ENCODE measurements at places on chromosomes 16 and 17. TPM values are rescaled to one million over a fixed set of nuclear protein-coding genes. Genes with fewer than 3 reads are reported as not detected.
A peak's percentile ranks its signal among the peaks of the same experiment; 100 is the strongest.

The MGRN1 gene
- polyA plus RNA-seq, result 52.9 TPM

GRCh38 chr16:72198771-72199201, 26.8 kb upstream of the PMFBP1 start:
- no peak for DNase-seq
- H3K27ac ChIP-seq, result no peak overlapping the region
- peaks cover 19% of the 10 kb centered on the region for H3K4me1 ChIP-seq

DNA sequence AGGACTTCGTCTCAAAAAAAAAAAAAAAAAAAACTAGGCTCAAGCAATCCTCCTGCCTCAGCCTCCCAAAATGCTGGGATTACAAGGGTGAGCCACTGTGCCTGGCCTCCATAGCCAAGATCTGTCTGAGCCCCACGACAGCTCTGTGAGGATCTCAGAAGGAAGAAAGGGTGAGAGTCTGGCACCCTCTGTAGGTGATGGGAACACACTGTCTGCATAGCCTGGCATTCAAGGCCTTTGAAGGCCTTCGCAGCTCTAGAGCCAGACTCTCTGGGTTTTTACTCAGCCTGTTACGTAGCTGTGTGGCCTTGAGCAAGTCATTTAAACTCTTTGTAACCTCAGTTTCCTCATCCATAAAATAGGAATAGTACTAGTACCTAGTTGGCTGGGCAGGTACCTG, 6.3 kb upstream of the XPO6 start:
- no peaks in the 10 kb centered on the region for H3K36me3 ChIP-seq
- no peaks in the 10 kb centered on the region for H3K4me1 ChIP-seq
- DNase-seq, result no peak
- H3K27ac ChIP-seq, result no peak overlapping the region
- H3K27me3 ChIP-seq, result no peaks in the 10 kb centered on the region
- no peak overlapping the region for H3K4me3 ChIP-seq

DNA sequence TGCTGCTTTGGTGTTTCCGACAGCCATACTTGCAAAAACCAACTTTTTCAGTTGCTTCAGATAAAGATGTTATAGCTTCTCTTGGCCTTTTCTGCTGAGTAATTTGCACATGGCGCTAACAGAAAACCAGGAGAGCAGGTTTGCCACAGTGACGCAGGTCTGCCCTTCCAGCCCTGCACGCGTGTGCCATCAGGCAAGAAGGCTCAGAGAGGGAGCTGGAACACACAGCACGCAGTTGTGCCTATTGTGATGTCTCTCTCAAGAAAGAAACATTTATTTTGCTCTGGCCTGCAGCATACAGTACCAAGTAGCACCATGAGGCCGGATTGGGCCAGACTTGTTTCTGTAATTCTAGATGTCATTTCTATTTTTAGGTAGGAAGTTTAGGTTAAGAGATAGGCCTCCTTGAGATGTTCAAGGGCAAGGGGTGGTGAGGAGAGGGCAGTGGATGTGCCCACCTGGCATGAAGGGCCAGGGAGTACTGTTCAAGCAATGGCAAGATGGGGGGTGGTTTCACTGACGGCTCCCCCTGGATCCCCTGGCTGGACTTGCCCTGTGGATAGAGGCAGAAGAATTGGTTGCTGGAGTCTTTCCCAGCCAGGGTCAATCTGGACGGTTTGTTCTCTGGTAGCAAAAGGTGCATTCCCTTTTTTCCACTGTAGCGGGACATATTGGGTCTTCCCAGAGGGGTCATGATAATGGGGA, 1.9 kb downstream of the CBX2 start:
- H3K4me1 ChIP-seq, result peaks cover 34% of the 10 kb centered on the region
- no peak overlapping the region for H3K4me3 ChIP-seq
- peaks cover 20% of the 10 kb centered on the region for H3K36me3 ChIP-seq

- no peaks in the 10 kb centered on the region for H3K4me1 ChIP-seq
- H3K36me3 ChIP-seq, result no peaks in the 10 kb centered on the region
- DNase-seq, result no peak
- H3K27ac ChIP-seq, result no peak overlapping the region
- no peaks in the 10 kb centered on the region for H3K27me3 ChIP-seq
- no peak overlapping the region for H3K4me3 ChIP-seq
Observed at GRCh38 chr17:12391468-12391867, 274.2 kb upstream of the MYOCD start.

GRCh38 chr17:75048249-75048878, 1.3 kb downstream of the KCTD2 start:
- peaks cover 14% of the 10 kb centered on the region for H3K36me3 ChIP-seq
- peaks cover 11% of the 10 kb centered on the region for H3K4me1 ChIP-seq
- peak overlapping the region; percentile 79 for H3K4me3 ChIP-seq

The GEMIN4 gene
- polyA plus RNA-seq, result 18.4 TPM

DNA sequence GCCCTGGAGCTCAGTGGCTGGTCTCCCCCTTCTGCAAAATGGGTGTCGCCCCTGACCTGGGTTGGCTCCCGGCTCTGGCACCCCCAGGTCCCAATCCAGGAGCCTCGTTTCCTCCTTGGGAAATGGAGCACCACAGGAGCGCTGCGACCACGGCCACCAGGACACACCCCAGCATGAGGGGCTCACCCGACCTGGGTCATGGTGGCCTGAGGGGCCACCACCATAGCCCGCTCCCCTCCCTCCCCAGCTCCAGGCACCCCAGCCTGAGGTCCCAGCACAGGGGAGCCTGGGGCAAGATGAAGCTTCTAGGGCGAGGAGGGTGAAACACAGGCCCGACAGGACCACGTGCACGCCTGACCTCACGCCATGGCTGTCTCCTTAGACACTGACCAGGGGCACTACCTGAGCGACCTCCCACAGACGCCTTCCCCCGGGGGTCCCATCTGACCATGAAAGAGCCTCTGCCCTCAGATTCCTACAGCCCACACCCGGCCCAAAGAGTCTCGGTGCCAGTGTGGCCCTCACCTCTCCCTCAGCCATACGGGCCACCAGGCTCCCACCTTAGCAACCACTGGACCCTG, 11.8 kb downstream of the BCAR1 start:
- H3K4me3 ChIP-seq, result no peak overlapping the region
- H3K4me1 ChIP-seq, result peaks cover 18% of the 10 kb centered on the region
- H3K27ac ChIP-seq, result peak overlapping the region; percentile 52
- DNase-seq, result no peak

DNA sequence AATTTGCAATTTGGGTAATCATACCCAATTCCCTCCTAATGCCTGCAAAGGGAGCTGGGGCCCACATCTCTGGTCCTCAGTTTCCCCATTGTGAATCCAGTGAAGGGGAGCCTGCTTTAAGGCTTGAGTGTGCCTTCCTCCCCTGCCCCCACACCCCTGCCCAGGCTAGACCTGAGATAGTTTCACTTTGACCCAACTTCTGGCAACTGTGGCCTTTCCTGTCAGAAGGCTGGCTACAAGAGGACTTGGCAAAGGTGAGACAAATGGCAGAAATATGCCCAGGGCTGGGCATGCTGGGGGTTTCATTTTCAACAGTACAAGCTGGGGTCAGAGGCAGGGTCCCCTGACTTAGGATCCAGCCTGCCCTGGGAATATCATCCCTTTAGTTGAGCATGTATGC, 10.0 kb downstream of the SOCS1 start:
- no peak overlapping the region for H3K27ac ChIP-seq
- H3K27me3 ChIP-seq, result no peaks in the 10 kb centered on the region
- DNase-seq, result no peak
- H3K36me3 ChIP-seq, result no peaks in the 10 kb centered on the region
- H3K4me1 ChIP-seq, result no peaks in the 10 kb centered on the region

The ABI3 gene
- polyA plus RNA-seq, result 9.3 TPM

The ARL5C gene
- polyA plus RNA-seq, result not detected

- H3K27me3 ChIP-seq, result peaks cover 4% of the 10 kb centered on the region
- no peak overlapping the region for H3K4me3 ChIP-seq
- H3K27ac ChIP-seq, result peak overlapping the region; percentile 95
- peaks cover 19% of the 10 kb centered on the region for H3K4me1 ChIP-seq
- no peaks in the 10 kb centered on the region for H3K36me3 ChIP-seq
- DNase-seq, result no peak
Observed at GRCh38 chr16:86663685-86664521, 85.6 kb downstream of the FOXL1 start.

DNA sequence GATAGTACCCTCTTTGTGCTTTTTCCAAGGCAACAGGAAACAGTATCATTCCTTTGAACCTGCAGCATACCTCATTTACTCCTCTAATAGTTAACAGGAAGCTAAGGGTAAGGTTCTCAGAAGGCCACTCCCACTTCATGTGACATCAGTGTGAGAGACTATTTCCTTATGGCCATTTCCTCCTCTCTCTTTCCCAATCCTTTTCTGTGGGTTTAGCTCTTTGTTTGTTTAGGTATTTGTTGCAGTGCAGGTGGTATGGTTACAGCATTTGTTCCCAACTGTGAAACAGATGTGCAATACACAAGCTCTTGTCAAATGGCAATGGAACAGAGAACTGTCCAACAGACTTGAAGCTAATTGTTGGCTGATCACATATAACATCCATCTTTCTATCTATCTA, 14.7 kb downstream of the TMC5 start:
- no peaks in the 10 kb centered on the region for H3K27me3 ChIP-seq
- peaks cover 42% of the 10 kb centered on the region for H3K4me1 ChIP-seq
- H3K36me3 ChIP-seq, result peaks cover 9% of the 10 kb centered on the region

- DNase-seq, result no peak
- no peak overlapping the region for H3K27ac ChIP-seq
- no peaks in the 10 kb centered on the region for H3K4me1 ChIP-seq
- H3K36me3 ChIP-seq, result no peaks in the 10 kb centered on the region
Observed at GRCh38 chr16:75965504-75966374, 239.4 kb upstream of the CPHXL start.

DNA sequence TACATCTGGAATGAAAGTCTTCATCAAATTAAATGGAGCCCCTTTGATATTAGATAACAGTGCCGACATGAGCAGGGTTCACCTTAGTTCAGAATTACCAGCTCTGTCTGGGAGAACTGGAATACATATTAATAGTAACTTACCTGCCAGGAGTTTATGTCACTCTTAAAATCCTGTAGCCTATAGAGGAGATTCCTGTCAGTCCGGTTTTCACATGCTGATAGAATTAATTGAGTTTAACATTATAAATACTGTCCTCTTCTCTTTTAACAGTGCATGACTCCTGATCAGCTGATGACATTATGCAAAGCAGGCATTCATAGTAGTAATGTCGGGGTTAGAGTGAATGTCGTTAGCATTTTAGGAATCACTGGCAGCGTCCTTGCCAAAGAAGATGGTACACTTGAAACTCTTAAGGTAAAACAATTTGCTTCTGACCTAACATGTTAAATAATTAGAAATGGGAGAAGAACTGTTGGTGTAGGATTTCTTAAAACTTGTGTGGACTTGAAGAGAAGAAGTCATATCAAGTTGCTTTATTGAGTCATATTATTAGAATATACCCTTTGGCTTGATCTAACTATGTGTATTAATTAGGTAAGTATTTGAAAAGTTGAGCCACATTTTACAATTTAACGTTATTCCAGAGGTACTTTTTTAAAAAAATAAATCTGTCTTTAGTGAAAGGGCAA, 34.3 kb downstream of the HEATR3 start:
- peaks cover 30% of the 10 kb centered on the region for H3K36me3 ChIP-seq
- no peaks in the 10 kb centered on the region for H3K27me3 ChIP-seq

The SLC9A5 gene
- polyA plus RNA-seq, result 0.96 TPM

The KRTAP2-1 gene
- polyA plus RNA-seq, result not detected

GRCh38 chr17:14372905-14373613, 72.2 kb downstream of the HS3ST3B1 start:
- no peak overlapping the region for H3K4me3 ChIP-seq
- no peaks in the 10 kb centered on the region for H3K4me1 ChIP-seq
- no peak for DNase-seq
- peak overlapping the region; percentile 17 for H3K27ac ChIP-seq

- peaks cover 15% of the 10 kb centered on the region for H3K4me1 ChIP-seq
- no peaks in the 10 kb centered on the region for H3K27me3 ChIP-seq
- H3K36me3 ChIP-seq, result peaks cover 24% of the 10 kb centered on the region
- H3K4me3 ChIP-seq, result peak within 1 kb of the TSS; percentile 87
- H3K27ac ChIP-seq, result peak within 1 kb of the TSS; percentile 82
Observed at GRCh38 chr16:67936124-67936879, at the start of gene PSMB10. PSMB10 (minus strand) TSS chr16:67936850; CDS start chr16:67936749, 101 bp downstream.

All from large intestine (tissue), 12 donors.